ENCODE measurements at places on chromosomes 5 and 9. TPM values are rescaled to one million over a fixed set of nuclear protein-coding genes. Genes with fewer than 3 reads are reported as not detected.
A peak's percentile ranks its signal among the peaks of the same experiment; 100 is the strongest.

- DNase-seq, result no peak
Observed at GRCh38 chr5:143334903-143335302, 68.6 kb downstream of the NR3C1 start.

DNA sequence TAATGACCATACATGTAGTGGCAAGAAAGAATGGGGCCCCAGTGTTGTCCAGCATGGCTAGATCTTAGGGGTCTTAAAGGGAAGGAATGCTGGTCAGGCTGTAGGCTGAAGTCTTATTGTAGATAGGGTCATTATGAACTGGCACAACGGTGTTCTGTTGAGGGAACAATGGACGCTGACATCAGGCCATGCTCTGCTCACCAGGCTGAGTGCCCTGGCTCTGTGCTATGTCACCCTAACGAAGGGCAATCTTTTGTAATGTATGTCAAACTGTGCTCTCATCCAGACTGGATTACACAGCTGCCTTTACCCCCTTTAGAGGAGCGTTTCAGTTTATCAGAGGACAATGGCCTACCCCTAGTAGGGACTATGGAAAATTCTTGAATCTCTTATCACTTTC, 14.6 kb upstream of the ZNF608 start:
- DNase-seq, result no peak

- DNase-seq, result peak; percentile 85
Observed at GRCh38 chr5:136020383-136021015, 8.3 kb upstream of the TGFBI start.

GRCh38 chr9:95092262-95093072, 225.0 kb downstream of the FANCC start:
- DNase-seq, result no peak

DNA sequence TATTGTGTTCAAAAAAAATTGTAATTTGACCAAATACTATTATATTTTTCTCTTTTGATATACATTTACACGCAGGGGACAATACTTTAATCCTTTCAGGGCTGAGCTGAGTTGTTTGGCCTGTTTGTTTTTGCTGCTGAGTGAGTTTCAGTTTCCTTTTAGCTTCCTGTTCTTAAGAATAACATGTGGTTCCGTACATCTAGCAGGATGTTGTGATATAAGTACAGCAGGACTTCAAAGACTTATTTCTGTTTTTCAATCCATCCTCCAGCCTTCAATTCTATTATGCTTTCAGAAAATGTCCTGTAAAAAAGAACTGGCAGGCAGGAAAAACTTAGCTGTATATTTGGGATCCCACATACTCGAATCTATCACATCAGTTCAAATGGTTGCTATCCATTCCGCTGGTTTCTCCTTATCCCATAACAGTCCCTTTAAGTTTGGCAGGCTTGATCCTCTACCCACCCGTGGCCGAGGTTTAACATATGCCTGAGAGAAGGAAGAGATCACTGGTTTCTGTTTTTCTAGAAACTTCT, 1037.3 kb upstream of the ACO1 start:
- peak; percentile 21 for DNase-seq

- peak; percentile 69 for DNase-seq
Observed at GRCh38 chr5:180670586-180671359, 21.4 kb upstream of the FLT4 start.

DNA sequence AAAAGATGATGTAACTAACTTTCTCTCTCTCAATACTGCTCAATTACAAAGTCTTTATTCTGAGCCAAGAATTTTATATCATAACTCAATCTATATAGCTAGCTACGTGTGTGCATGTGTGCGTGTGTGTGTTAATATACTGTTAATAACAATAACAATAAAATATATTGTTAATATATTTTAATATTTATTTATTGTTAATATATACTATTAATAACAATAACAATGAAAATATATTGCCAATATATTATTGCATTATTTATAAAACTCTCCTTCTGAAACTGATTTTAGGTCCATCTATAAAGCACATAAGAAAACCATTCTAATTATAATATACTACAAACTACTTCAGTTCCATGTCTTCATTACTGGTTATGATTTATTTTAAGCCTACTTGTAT, 60.6 kb downstream of the RASEF start:
- DNase-seq, result no peak

DNA sequence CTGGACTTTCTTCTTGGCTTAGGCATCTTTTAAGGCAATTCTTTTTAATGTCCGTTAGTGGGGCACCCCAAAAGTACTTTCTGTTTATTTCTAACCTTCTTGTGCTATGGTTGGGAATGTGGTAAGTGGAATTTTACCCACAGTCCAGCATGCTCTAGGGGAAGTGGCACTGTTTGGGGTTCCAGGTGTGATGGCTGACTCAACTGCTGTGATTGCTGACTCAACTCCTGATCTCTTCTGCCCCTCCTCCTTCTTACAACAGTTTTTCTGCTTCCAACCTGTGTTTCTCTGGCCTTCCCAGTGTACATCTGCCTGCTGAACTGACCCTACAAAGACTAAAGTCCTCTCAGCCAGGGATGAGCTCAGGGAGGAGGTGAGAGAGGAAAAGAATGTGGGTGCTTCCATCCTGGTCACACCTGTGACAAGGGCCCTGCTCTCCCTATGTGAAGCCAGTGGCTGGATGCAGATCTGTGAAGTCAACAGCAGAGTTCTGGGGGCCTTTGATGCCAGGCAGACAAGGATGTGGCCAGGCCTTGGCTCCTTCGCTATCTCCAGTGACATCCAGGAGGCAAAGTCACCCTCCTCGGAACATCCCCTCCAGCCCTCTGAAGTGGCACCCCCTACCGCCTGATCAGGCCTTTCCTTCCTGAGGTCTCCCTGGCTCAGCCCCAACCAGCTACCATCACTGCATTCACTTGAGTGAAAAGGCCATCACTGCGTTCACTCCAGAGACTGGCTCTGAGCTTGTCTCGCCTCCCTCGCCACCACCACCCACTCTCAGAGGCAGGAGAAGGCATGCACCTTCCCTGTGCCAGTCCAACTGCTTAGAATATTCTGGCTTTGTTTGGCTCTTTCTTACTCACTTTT, 72.2 kb downstream of the C5orf15 start:
- DNase-seq, result no peak

DNA sequence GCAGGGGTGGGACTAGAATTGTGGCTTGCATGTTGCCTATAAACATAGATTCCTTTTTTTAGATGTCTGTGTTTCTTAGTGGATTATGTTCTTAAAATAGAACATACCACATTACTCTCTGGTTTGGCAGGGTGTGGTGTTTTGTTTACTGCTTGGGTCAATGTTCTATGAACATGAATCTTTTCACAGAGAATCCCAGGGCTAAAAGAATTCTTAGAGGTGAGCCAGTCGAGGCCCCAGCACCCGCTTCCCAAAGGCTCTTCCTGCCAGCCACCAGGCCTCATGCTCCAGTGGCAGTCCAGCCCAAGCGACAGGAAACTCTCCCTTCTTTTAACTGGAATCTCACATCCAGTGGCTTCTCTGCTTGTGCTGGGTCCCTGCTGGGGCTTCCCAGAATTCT, 126.6 kb downstream of the C9orf152 start:
- DNase-seq, result peak; percentile 42

DNA sequence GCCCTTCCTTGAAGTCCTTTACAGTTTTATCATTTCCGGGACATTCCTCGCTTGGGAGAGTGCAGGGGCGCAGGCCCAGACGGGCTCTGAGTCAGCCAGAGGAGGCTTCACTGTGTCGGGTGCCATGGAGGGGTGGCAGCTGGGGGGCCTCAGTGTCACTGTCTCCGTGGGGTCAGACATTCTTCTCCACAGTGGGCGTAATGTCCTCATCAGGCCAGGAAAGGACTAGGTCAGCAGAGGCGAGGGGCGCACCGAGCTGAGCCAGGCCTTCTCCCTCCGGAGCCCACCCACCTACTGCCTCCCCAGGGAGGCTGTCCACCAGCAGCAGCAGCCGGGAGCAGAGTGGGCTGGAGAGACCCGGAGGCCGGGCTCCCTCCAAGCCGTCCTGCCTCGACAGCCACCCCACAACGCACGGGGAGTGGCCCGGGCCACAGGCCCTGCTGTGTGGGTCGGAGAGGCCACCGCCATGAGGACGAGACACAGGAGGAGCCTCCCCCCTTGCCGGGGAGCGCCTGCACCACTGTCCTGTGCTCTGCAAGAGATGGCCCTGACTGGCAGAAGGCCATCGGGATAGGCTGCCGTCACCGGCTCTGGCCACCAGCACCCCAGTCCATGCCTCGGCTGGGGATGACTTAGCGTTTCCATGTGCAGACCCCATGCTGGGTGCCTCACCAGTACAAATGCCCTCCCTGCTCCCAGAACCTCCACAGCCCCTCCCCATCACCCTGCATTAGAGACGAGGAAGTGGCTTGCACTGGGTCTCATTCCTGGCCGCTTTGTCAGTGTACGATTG, 26.5 kb downstream of the SARDH start:
- no peak for DNase-seq

GRCh38 chr5:154993461-154993860, 20.1 kb upstream of the KIF4B start:
- no peak for DNase-seq

DNA sequence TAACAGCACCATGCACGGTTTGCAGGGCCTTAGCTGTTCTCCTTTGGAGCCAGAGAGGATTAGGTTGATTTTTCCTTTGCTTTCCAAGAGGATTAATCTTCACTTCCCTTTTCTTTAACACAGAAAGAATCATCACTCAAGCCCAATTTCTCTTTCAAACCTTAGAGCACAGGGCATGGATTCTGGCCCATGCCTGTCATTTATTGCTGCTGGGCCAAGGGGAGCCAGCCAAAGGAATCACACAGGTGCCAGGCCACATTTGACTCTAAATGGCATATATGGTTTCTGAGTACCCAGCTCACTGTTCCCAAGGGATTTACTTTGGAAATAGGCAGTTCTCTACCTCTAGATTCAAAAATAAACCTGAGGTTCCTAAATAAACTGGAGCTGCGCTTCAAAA, 58.3 kb downstream of the FBXL7 start:
- DNase-seq, result peak; percentile 36

- no peak for DNase-seq
Observed at GRCh38 chr9:73468716-73469115, 317.1 kb downstream of the ANXA1 start.

- DNase-seq, result no peak
Observed at GRCh38 chr9:108852079-108852478, 3.7 kb downstream of the ACTL7B start.

GRCh38 chr9:122562134-122562760, 9.3 kb downstream of the OR1N2 start:
- no peak for DNase-seq

- DNase-seq, result peak; percentile 63
Observed at GRCh38 chr5:72510610-72511181, 3.5 kb upstream of the ZNF366 start.

DNA sequence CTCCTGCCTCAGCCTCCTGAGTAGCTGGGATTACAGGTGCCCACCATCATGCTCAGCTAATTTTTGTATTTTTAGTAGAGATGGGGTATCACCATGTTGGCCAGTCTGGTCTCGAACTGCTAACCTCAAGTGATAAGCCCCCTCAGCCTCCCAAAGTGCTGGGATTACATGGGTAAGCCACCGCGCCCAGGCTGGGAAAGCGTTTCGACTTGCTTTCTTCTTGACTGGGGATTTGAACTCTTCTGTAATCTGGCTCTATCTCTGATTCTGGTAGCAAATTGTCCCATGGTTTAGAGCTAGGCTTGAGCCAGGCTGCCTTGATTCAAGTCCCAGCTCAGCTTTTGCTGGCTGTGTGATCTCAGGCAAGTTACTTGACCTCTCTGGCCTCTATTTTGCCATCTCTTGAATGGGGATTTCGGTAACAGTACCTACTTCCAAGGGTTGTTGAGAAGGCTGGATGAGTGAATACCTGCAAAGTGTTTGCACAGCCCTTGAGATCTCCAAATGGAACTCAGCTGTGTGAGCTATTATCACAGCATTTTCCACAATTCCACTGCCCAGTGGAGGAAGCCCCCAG, 20.5 kb upstream of the MVB12B start:
- DNase-seq, result no peak

- DNase-seq, result peak; percentile 36
Observed at GRCh38 chr9:108363311-108363710, 492.5 kb downstream of the ACTL7B start.

- DNase-seq, result no peak
Observed at GRCh38 chr5:178583279-178583678, 6.9 kb downstream of the COL23A1 start.

DNA sequence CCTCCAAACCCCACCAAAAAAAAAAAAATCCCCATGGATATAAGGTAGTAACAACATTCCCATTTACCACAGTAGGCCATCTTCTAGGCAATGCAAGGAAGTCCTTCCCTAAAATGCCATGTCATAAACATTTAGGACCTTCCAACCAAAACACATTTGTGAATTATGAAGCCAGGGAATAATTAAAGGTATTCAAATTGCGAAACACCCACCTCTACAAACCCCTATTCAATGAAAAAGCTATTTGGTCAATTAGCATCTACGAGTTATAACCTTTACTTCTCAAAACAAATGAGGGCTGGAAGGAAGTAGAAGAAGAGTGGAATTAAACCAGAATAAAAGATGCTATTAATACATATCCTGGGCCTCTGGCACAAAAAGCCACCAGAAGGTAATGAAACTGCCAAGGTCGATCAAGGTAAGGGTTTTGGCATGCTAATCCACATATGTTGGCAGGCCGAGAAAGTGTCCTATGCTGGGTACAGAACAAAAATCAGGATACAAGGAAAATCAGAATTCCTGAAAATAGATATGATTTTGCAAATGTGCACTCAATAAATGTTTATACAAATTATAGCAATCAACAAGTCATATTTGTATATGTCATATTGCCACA, 47.7 kb downstream of the MTMR12 start:
- no peak for DNase-seq

DNA sequence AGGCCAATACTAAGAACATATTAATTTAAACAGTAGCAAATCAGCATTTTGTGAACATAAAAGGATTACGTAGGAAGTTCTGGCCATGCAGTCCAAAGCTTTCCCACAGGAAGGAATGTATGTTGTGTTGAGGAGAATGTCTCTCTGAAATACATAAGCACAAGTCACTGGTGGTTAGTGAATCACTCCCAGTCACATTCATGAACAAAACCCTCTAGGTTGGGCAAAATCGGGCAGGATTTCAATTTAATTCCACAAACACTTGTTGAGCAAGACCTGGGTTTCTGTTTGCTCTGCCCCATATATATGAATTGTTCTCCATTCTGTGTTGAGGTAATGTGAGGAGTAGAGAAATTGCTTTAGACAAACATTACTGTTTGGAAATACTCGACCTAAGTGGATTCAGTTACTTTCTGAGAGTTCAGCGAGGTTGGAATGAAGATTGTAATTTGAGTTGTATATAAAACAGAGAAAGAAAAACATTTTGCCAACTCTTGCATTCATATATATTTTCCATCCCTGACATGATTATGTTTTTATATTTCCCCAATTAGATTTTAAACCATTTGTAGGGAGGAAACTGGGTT, 127.6 kb upstream of the RPS23 start:
- no peak for DNase-seq

Gene EIF4E1B
- not detected for total RNA-seq

Gene SLC45A2
- not detected for total RNA-seq

Gene SCAMP1
- 60.3 TPM for total RNA-seq

Gene CACFD1
- total RNA-seq, result 6.8 TPM

Gene NFIB
- 161 TPM for total RNA-seq

Gene CD72
- total RNA-seq, result 1.7 TPM

Gene SLC6A7
- not detected for total RNA-seq

Gene SLC34A1
- not detected for total RNA-seq

Gene PTPRD
- 105 TPM for total RNA-seq

Gene C9
- not detected for total RNA-seq

Gene DBN1
- total RNA-seq, result 58.3 TPM

Gene ADAMTSL1
- 22.4 TPM for total RNA-seq

Measured in tongue (tissue), 3 donors.